ENCODE measurements at places on chromosomes 7 and 10.

- no peak for DNase-seq
These were observed 208.0 kb downstream of the SFMBT2 start for GRCh38 chr10:7202793-7203355.

GRCh38 chr10:29250066-29250465, 38.8 kb upstream of the LYZL1 start:
- DNase-seq: no peak

GRCh38 chr7:92755680-92756079, 80.7 kb downstream of the CDK6 start:
- no peak for DNase-seq

GRCh38 chr7:19482628-19483027, 226.2 kb downstream of the POLR1F start:
- no peak for DNase-seq

DNA sequence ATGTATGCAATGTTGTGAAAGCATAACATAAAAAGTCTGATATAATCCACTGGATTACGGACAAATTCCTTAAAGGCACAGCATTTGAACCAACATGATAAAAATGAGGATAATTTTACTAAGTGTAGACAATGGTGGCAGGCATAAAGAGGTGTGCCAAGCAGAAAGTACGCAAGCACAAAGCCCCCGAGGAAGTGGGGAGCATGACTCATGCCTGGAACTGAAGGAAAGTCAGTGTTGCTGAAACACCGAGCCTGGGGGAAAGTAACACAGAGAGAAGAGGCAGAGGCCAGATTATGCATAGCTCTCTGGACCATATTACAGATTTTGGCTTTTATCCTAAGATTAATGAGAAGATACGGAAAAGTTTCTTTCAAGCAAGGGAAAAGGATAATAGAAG, 490.0 kb upstream of the PHF14 start:
- DNase-seq: peak; percentile 19

- DNase-seq: no peak
These were observed 487.9 kb downstream of the PARD3 start for GRCh38 chr10:34327184-34327583.

GRCh38 chr7:93117852-93118530, at the start of gene SAMD9:
Gene SAMD9, minus strand, starts transcription at chr7:93117979. Its CDS starts 11,882 bp downstream, at chr7:93106097.
- DNase-seq: peak; percentile 90

- DNase-seq: no peak
These were observed 78.9 kb downstream of the ANK3 start for GRCh38 chr10:60310740-60311139.

DNA sequence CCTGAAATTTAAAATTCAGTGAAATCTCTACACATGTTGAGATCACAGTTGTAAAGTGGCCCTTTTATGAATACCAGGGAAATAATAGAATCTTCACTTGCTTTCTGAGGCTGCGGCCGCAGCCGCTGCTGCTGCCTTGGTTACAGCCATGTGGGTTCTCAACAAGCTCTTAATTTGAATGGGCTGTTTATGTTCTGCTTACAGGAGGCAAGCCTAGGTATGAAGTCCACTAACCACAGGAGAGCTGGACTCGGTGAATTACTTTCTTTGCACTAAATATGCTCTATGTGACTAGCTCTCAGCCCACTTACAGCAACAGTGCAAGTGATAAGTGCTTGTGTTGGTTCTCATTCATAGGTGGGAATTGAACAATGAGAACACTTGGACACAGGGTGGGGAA, 410.8 kb downstream of the SFMBT2 start:
- no peak for DNase-seq

- DNase-seq: no peak
These were observed 35.9 kb downstream of the FZD1 start for GRCh38 chr7:91299952-91300775.

- DNase-seq: no peak
These were observed 514.6 kb upstream of the FOXK1 start for GRCh38 chr7:4167385-4167910.

DNA sequence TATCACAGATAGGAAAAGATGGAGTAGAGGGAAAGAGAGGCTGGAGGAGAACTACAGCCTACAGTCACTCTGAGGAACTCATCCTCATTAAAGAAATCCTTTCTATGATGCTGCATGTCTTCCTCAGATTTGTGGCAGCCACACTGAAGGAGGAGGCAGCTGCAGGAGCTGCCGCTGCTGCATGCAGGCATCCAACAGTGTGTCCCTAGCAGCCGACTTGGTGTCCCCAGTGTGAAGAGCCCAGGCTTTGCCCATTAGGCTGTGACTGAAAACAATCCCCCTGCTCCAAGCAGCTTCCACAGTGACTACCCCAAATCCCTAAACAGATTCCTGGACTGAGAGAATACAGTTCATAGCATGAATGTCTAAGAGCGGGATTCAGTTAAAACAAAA, 23.1 kb downstream of the SKIDA1 start:
- no peak for DNase-seq

DNA sequence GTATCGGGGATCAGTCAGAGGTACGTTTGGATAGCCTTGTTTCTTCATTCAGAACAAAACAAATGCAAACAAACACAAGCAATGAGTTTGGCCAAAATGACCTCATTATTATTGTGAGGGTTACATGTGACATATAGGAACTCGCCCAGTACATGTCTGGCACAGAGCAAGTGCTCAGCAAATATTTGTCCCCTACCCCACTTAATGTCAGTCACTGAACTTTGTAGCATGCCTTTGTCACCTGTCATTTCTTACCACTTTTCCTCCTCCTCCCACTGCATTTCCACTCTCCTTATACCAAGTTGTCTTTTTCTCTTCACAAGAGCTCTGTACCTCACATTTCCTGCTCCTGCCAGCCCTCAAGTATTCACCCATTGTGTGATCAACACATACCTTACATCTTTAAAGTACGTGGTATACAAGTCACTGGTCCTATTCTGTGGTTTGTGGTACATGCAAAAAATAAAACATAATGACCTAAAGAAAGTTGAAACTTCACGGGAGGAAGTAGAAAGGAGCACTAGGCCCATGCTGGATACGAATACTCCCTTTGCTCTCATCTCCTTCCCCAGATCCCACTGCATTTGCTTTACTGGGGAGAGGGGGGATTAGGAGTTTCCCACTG, 236.0 kb downstream of the INHBA start:
- DNase-seq: no peak

DNA sequence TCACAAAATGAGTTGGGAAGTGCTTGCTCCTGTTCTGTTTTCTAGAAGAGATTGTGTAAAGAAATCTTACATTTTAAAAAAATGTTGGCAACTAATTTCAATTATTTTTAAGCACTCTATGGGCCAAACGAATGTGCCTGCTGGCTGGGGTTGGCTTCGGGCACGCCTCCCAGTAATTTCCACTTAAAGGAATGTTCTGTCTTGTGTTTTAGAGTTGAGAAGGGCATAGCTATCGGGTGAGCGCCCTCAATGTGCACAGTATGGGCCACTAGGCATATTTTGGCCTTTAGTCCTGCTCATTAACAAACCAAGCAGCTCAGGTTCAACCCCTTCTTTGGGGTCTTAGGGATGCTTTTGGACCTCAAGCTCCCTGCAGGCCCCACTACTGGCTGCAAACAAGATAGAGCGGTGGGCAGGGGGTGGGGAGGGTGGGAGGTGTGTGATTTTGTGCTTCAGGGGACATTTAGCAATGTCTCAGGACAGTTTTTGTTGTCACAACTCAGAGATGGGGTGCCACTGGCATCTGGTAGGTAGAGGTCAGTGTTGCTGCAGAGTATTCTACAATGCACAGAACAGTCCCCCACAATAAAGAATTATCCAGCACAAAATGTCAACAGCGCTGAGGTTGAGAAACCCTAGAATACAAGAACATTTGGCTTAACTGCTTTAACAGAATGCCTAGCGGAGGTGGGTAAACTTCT, 40.7 kb downstream of the TACC2 start:
- DNase-seq: no peak

DNA sequence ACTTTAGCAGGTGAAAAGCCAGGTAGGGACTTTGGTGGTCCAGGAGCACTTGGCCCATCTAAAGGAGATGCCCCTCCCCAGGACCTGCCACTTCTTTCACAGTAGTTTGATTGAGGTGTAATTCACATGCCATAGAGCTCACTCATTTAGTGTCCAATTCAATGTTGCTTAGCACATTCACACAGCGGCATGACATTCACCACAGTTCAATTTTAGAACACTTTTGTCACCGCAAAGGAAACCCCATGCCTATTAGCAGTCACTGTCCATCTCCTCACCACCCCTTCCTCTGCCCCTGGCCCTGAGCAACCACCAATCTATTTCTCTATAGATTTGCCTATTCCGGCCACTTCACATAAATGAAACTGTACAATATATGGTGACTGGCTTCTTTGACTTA, 211.6 kb upstream of the ZMIZ1 start:
- DNase-seq: no peak

DNA sequence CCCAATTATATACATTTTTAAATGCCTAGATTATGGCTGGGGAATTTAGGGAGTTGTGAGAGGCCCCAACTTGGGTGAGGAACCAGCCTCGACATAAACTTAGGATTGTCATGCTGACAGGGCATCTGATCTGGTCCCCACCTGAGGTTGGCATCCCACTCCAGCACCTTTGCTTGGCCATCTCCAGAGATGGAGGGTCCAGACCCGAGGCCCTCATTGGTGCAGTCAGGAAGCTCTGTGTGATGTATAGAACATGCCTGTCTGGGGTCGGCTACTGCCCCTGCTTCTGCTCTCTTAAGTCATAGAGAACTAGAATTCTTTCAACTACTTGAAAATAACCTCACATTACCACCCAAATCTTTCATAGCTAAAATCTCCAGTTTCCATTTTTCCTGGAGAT, 153.8 kb downstream of the NRF1 start:
- DNase-seq: no peak

DNA sequence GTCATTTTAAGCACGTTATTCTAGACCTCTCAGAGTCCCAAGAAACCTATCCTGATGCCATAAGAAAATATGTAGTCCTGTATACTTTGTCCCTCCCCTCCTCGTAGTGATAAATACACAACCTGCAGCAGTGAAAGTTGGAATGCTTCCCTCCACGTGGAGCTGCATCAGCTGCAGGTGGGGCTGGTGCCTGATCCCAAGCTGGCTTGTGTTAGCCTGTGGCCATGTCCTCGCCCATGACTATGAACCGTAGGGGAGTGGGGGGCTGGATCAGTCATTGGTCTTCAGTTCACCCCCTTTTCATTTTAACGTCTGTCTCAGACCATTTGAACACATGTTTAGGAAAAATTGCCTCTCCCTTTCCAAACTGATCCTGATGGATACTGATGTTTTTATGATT, 171.4 kb upstream of the HABP2 start:
- no peak for DNase-seq

GRCh38 chr7:117666031-117666430, 186.2 kb downstream of the CFTR start:
- peak; percentile 23 for DNase-seq

DNA sequence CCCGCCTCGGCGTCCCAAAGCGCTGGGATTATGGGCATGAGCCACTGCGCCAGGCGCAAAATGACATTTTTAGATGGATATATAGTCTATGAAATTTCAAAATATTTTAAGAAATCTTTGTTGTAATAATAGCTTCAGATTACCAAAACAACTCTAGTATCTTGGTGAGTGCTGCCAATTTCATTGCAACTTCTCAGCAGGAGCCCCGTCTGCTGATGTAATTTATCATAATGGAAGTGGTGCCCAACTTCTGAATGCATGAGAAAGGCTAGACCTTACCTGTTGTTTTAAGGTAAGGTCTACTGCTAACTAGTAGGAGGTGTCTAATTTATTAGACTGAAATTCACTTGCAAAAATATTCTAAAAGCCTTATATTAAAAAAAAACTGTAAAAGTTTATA, 20.0 kb downstream of the PDSS1 start:
- DNase-seq: no peak

- no peak for DNase-seq
These were observed 21.8 kb downstream of the ELFN1 start for GRCh38 chr7:1691601-1692514.

GRCh38 chr10:47087667-47088066, 176.4 kb downstream of the PTPN20 start:
- no peak for DNase-seq

DNA sequence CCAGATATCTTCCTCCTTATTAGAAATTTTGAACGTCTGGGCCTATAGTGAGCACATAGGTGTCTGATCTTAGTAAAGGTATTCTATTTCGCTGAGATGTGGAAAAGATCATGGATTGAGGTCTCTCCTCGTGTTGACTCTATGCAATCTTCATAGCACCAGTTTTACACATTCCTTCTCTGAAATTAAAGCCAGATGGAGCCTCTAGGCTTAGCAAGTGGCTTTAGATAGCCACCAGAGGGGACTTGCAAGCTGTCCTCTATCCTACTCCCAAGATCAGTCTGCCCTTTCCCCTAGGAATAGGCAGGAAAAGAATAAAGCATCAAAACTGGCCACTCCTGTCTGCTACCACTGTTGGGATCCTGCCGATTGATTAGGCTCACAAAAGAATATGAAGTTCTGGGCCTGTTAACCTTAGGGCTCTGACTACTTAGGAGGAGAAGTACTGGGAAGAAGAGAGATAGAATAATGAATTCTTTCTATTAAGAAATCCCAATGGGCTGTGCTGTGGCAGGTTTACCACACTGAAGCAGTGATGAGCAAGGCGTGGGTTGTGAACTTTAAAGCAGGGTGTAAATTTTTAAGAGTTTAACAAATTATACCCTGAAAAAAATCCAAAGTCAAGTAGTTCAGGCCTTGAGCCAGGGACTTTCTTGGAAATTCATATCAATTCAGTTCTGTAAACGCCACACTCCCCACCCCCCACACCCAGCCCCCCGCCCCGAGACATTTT, 2.2 kb upstream of the STRIP2 start:
- DNase-seq: no peak

GRCh38 chr7:127995156-127995880, 35.9 kb downstream of the LRRC4 start:
- no peak for DNase-seq

DNA sequence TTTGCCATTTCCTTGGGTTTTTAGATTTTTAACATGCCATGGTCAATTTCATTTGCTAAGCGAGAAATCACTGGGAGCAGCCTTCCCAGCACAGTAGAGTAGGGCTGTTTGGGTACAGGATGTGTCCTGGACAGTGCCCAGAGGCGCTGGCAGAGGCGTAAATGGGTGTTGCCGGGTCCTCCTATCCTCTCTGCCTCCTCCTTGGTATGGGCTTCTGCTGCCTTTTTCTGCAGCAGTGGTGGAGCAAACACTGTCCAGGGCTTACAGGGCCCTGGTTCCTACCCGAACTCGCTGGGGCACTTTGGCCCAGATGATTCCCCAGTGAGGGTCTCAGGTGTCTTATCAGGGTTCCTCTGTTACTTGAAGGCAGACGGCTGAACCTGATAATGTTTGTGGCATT, 298.3 kb downstream of the RPS24 start:
- DNase-seq: no peak

DNA sequence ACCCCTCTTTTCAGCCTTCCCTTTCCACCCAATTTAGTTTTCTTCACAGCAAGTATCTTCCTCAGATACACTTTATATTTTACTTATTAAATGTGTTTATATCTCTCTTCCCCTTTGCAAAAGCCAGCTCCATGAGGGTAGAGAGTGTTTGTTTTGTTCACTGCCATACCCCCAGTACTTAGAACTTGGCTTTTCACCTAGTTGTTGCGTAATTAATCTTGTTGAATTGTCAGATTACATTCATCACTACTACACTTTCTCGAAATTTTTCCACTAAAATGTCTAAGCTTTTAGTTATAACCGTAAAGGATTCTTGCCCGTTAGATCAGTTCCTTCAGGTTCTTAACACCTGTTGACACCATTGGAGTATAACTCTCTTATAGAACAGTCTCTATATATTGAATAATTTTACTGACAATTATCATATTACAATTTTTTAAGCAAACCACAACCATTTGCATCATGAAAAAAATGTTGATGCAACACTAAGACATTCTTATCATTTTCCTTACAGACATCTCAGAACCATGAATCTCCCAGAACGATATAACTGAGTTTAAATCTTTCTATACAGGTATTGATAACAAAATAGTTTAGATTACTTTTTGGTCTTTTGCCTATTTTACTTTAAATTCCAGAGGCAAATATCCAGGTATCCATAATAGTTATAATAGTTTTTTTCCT, 29.9 kb downstream of the VWDE start:
- no peak for DNase-seq
